Substantia nigra (tissue), 51 donors: ENCODE measurements at places on chromosomes 1 and 21.

- no peak for DNase-seq
These were observed 31.9 kb downstream of the OTUD7B start for GRCh38 chr1:149978547-149979023.

DNA sequence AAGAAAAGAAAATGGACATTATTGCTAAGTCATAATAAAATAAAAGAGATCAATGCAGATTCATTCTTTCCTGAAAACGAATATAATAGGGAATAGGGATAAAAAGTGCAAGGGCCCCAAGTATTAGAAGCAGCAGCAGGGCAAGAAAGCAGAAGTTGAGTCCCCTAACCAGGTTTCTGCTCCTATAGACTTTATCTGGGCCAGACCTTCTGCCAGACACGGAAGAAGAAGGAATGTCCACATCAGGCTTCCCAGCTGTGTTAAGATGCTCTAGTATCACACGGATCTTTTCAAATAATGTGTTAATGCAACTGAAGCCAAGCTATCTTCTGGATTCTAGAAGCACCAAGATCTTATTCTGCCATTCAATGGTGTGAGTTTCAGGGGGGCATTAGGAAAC lies 26.9 kb downstream of the CD244 start:
- DNase-seq, result no peak

GRCh38 chr1:87650306-87650705 lies 321.6 kb downstream of the LMO4 start:
- DNase-seq, result no peak

DNA sequence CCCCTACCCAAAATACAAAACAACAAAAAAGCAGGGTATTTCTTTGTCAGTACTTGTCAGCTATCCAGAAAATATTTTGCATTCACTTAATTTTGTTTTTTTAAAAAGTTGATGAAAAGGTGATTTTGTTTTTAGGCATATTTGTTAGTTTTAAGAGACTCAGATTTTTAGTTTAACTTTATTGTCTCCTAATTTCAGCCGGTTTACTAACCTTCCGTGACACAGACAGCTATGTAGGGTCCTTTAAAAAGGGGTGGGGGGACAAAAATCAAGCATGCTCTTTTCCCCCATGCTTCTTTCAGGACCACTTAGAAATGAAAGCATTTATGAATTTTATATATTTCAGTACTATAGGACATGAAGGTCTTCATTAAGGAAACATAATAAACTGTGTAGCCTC lies 1.6 kb downstream of the PBX1 start:
- DNase-seq, result no peak

DNA sequence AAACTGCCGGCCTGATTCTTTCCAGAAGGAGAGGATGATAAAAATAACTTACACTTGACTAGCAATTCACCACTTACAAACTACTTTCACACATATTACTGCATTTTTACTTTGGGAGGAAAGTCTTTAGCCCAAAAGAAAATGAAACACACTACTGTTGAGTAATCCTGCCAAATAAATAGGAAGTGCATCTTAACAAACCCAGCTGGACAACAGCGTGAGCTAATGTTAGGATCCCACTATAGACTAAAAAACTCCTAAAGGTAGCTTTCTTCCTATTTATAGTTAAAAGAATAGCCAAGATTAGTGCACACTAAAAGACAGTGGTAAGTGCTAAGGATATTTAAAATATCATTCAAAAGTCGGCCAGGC lies 83.8 kb downstream of the HSF2BP start:
- DNase-seq, result no peak

GRCh38 chr1:202069662-202070061 lies 53.1 kb upstream of the GPR37L1 start:
- DNase-seq, result no peak

DNA sequence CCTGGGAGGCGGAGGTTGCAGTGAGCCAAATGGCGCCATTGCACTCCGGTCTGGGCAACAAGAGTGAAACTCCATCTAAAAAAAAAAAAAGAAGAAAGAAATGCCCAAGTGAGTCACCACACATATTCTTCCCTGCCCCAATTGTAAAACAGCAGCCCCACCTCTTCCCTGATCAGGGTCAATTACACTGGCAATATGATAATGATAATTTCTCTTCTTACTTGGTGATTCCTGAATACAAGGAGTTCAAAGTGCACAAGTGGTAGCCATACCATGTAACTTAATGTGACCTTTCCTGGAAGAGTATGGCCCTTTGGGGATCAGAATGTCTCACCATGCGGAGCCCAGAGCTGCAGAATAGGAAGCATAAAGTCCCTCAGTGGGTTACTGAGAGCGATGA lies 11.8 kb upstream of the CGN start:
- no peak for DNase-seq

GRCh38 chr1:234742622-234743021 lies 132.6 kb upstream of the IRF2BP2 start:
- no peak for DNase-seq
